Heart right ventricle (tissue), 16 donors: ENCODE measurements at places on chromosomes 5 and 9.

GRCh38 chr9:88813638-88814209, 177.5 kb upstream of the S1PR3 start:
- DNase-seq: no peak

- DNase-seq: peak; percentile 13
These were observed 72.3 kb downstream of the PRRT1B start for GRCh38 chr9:131617611-131618010.

DNA sequence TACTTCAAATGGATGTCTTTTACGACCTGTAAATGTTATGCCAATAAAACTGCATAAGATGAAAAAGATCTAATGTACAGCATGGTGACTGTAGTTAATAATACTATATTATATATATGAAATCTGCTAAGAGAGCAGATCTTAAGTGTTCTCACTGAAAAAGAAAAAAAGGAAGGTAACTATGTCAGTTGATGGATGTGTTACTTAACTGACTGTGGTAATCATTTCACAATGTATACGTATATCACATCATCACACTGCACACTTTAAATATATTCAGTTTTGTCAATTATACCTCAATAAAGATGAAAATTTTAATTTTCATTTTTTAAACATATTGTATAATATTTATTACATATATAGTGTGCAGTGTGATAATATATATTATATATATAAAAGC, 31.9 kb downstream of the THBS4 start:
- DNase-seq: no peak

DNA sequence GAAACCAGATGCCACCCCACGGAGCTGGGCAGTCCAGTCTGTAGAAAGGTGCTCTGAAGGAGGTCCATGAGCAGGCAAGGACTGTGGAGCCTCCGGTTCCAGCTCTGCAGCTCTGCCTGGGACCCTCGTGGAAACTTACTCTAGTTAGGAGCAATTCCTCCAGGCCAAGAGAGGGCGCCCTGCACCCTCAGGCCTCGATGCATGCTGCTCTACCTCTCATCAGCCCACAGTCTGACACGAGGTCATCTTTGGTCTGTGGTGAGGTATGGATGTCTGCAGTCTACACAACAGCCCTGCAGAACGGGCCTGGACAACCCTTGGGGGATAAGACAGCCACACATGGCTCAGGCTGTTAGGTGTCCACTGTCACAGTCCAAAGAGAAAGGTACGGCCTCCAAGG, 50.6 kb upstream of the UBTD2 start:
- DNase-seq: no peak

GRCh38 chr5:120545951-120546350, 81.9 kb downstream of the PRR16 start:
- DNase-seq: no peak

DNA sequence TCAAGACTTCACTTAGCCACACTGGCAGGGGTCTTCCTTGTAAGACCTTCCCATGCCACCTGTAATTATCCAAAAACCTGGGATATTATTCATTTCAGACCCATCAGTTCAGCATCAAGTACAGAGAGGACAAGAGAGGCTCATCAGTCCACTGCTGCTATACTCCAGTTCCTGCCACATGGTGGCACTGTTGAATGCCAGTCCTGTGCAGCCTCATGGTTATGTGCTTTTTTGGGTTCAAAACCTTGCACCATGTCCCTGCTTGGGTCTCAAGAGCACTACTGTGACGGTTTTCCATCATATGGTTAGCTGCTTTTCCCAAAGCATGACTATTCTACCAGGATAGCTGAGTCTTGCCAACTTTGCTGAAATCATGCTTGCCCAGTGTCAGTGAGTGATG, 8.5 kb downstream of the PTGS1 start:
- DNase-seq: no peak

DNA sequence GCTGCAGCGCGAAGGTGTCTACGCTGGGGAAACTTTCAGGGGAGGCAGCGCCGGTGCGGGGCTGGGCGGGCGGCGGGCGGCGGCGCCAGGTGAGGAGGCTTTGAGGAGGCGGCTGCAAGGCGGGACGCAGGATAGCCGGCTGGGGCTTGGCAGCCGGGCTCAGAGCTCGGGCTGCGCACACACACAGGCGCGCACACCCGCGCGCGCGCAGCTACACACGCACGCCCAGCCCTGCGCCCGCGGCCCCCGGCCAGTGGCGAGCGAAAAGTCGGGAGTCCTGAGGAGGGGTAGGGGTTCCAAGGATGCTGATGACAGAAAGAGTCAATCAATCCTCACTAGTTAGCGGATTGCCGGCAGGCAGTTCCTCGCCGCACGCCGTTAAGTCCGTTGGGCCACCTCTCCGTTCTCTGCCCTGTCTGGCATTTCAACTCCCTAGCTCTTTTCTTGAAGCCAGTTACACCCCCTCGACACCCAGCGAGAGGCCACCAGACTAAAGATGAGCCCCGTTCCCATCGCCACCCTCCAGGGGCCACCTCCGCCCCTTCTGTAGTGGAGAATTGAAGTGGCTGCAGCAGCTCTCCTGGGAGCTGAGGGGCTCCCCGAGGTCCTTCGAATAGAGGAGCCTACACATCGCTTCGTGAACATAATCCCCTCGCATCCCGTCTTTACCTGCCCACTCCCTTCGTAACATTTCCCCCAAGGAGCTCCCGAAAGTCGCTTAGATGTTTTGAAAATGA, 1640.3 kb upstream of the C9orf72 start:
- no peak for DNase-seq

DNA sequence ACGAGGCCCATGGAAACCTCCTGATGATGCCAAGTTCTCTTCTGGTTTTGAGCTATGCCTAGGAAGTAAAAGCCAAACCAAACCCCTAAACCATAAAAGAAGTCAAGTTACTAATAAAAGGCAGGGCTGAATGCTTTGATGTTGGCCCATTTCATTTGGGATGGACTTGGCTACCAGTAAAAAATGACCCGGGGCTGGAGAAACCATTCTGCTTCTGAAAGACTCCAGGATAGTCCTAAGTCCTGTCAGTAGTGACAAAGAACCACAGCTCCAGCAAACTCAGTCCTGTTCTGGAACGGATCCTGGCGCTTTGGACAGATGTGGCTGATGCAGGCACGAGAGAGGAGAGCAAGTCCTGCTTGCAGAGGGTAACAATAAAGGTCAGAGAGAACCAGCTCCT, 68.6 kb downstream of the SH3PXD2B start:
- no peak for DNase-seq

DNA sequence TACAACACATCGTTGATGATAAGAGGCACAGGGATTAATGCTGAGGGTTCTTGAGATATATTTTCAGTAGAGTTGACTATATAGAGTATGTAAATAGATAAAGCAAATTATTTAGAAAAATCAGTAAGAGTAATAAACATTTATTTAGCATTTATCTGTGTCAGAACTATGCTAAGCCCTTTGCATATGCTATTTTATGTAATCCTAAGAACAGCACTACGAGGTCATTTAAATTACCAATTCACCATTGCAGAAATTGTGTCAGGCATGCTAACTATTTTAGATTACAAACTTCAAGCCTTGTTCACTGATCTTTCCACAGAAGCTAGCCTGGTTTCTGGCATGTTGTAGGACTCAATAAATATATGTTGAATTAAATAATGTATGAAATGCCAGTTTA, 20.4 kb upstream of the REEP2 start:
- no peak for DNase-seq

- no peak for DNase-seq
These were observed 31.3 kb downstream of the ISOC1 start for GRCh38 chr5:129125819-129126218.

GRCh38 chr5:43389679-43390329, 22.4 kb downstream of the CCL28 start:
- no peak for DNase-seq

DNA sequence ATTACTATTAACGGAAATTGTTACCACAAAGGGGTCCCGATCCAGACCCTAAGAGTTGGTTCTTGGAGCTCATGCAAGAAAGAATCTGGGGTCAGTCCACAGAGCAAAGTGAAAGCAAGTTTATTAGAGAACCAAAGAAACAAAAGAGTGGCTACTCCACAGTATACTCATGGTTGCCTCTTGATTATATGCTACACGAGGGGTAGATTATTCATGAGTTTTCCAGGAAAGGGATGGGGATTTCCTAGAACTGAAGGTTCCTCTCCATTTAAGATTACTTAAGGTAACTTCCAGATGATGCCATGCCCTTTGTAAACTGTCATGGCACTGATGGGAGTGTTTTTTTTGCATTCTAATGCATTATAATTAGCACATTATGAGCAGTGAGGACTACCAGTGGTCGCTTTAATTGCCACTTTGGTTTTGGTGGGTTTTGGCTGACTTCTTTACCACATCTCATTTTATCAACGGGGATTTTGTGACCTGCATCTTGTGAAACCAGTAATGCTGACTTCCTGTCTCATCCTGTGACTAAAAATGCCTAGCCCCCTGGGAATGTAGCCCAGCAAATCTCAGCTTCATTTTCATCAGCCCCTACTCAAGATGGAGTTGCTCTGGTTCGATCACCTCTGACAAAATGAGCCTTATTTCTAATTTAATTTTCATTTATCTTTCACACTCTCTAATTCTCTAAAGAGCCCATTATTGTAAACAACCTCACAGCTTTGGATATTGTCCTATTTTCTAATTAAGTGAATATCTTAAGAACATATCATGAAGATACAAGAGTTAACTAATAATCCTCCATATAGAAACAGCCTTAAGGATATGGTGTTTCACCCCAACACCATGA, 336.3 kb downstream of the RASEF start:
- no peak for DNase-seq

DNA sequence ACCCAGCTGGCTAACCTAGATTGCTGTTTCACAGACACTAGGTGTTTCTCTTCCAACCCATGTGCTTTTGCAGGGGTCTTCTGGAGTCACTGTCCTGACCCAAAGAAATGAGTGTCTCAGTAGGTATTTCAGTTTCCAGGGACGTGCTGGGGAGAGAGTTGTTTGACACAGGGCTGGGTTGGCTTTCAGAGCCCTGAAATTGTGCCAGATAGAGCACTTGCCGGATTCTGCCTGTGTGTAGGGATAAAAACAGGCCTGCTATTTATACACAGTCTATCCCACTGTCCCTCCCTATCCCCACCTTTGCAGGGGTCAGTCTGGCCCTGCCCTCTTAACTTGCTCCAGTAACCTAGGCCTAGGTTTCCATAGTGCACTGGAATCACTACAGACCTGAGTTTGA, 957 bp upstream of the HBEGF start:
- no peak for DNase-seq

DNA sequence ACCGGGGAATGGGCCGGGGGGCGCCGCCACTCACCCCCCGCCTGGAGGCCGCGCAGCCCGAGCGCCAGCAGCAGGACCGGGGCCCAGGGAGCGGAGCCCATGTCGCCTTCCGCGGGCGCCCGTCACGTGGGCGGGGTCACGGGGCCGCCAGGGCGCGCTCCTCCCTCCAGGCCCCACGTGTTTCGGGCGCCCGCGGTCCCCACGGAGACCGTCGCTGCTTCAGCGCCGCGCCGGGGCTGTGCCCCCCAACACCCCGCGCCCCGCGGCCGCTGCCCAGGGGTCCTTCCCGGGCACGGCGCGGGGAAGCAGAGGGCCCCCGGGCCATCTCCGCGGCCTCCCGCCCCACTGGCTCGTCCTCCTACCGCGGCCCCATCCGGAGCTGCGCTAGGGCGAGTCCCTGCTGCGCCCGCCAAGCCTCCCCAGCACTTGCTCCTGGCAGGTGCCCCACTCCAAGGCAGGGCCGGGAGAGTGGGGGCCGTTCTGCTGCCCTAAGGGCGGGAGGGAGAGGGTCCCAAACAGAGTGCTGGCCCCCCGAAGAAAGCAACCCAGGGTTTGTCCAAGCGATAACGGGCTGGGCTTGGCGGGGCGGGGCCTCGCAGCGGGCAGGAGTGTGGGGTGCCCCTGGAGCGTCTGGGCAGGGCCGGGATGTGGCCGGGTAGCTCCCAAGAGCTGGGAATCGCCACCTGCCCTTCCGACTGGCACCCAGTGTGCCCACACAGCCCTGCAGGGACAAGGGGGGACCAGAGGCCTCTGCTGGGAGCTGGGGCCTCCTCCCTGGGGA, at the start of gene DPP7:
TSS of gene DPP7 (minus strand) at position 121 of the 781 bp plus-strand sequence. CDS start at position 101, 20 bp downstream.
- DNase-seq: peak; percentile 73

GRCh38 chr5:124179819-124180218, 566.6 kb downstream of the ZNF608 start:
- DNase-seq: no peak

GRCh38 chr9:36665387-36665786, 92.7 kb downstream of the MELK start:
- DNase-seq: no peak

DNA sequence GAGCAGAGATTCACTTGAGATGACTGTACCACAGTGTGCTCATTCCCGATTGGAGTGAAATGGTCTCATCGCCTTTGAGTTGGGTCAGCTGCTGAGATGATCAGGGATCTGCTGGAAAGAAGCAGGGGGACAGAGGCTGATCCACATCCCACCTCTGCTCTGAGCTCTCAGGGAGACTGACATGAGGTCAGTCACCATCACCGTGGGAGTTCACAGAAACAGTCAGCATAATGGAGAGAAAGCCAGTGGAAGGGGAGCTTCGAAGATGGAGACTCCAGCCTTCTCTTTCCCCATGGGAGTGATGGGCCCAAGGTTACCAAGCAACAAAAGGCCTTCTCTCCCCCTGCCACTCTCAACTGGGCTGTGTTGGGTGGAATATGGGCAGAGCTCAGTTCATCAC, 276.4 kb downstream of the CDK5RAP2 start:
- no peak for DNase-seq

DNA sequence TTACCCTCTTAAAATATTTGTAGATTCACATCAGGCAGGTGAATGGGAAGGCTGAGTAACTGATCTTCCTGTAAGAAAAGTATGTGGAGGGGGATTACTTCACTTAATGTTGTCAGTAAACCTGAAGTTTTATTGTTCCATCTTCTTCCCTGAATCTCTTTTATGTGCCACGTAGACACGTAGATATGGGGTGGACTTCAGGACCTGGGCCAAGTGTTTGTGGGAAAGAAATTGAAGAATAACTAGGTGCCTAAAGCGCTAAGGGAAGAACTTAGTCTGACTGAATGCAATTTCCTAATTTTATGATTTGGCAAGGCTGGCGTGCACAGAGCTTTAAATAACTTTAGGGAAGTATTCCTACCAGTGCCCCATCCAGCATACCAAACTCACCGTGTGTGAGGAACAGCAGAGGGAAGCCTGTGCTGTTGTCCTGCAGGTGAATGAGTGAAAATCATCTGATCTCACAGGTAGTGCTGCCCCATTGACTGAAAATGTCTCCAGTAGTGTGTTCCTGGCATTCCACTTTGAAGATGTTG, 323.4 kb downstream of the KDM4C start:
- no peak for DNase-seq

DNA sequence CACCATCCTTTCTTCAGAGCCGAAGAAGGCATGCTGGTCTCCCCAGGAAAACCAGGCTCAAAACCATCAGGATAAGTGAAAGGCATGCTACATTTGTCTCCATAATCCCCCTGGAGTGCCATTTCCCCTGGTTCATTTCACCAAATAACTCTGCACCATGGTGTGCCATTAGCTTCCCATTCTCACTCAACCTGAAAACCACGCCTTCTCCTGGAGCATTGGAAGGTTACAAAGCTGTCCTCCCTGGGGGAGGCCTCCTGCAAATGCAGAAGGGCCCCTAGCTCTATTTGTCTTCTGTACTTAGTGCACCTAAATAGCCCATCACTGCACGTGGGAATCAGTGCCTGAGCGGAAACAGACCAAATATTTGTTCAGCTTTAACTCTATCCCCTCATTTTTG, 90.2 kb upstream of the ICE1 start:
- no peak for DNase-seq

GRCh38 chr9:35518981-35519679, 29.2 kb downstream of the RUSC2 start:
- DNase-seq: no peak
